ENCODE measurements at places on chromosomes 1 and 21.

- no peak for DNase-seq
Observed at GRCh38 chr1:30274976-30275621, 448.3 kb downstream of the MATN1 start.

DNA sequence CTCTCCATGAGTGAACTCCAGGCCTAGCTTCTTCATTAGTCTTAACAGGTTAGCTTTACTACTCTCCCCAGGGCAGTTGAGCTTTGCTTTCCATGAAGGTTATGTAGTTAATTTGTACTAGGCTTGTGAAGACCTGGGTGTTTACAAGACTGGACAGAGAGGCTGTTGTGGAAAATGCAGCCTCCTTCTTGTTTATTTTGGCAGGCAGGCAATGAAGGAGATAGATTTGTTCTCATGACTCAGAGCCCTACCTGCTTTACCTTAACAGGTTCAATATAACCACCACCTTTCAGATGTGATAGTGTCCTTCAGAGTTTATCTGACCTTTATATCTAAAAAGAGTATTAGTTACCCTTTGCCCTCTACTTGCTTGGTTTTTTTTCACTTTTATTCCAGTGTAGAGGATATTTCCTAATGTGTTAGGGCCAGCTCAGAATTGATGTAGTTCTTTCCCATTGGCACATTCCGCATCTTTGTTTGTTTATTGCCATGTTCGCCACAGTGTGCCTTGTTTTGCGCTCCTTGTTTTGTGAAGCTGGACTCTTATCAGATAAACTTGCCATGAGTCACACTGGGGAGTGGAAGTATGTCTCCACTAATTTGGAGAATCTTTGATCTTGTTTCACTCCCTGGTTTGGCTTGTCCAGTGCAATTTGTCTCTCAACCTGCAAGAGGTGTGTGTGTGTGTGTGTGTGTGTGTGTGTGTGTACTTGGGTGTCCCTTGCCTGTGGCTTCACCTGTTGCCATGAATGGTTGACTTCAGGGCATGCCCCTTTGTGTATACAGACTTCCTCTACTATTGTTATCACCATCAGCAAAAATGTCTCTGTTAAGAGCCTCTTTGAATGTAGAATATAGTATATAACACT lies 87.4 kb upstream of the MACF1 start:
- DNase-seq: no peak

GRCh38 chr1:6003568-6004411 lies 11.6 kb upstream of the NPHP4 start:
- no peak for DNase-seq

GRCh38 chr1:203818399-203818798 lies 23.0 kb downstream of the ZBED6 start:
- DNase-seq: no peak

DNA sequence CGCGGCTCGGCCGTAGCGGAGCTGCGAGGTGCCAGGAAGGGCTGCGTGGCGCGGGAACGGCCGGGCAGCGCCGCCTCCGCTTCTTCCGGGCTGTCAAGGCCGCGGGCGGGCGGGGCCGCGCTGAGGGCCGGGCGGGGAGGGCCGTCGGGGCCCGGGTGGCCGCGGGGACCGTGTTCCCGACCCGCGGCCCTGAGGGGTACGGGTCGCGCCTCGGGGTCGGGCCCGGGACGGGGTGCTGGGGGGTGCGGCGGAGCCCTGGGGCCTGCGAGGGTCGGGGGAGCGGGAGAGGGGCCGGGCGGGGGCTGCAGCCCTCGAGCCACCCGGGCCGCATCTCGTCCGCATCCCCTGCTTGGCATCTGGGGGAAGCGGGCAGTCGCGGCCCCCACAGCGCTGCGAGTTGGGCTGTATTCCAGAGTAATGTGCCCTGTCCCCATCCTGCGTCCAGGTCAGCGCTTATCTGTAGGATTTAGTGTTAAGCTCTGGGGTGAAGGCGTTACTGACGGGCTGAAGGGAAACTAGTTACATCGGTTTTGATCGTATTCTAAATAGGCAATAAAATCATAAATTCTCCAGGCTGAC lies 379 bp downstream of the RER1 start:
- no peak for DNase-seq

- DNase-seq: no peak
Observed at GRCh38 chr1:221801773-221802516, 60.1 kb upstream of the DUSP10 start.

DNA sequence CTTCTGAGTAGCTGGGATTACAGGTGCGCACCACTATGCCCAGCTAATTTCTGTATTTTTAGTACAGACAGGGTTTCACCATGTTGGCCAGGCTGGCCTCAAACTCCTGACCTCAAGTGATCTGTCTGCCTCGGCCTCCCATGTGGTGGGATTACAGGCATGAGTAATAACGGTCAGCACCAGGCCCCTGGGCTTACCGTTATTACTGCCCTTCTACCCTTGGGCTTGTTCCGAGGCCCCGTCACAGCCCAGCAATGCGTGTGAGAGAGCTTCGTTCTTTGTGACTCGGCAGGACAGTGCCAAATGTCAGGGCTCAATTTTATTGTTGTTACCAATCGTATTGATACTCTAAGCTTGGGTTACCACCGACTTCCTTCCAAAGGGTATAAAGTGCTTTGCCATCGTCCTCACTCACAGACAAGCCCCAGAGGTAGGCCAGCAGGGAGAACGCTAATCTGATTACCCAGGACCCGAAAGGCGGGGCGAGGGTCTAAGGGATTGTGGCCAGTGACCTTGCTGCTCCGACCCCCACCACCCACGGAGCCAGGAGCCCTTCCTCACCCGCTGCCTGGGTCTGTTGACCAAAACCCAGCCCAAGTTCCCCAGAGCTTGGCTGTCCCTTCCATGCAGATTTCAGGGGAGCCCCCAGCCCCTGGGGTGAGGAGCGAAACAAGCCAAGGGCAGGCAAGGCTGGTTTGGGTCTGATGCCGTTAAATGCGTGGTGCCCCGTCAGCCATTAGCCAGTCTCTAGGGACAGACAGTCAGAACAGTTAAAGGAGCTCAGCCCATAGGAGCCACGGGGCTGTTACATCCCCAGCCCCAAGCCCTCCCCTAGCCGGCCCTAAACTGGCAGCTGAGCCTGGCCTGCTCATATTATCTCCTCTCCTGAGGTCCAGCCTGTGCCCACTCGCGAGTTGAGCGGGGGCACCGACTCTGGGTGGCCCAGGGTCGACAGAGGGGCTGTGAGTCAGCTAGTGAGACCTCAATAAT lies 54.9 kb upstream of the CASZ1 start:
- no peak for DNase-seq

DNA sequence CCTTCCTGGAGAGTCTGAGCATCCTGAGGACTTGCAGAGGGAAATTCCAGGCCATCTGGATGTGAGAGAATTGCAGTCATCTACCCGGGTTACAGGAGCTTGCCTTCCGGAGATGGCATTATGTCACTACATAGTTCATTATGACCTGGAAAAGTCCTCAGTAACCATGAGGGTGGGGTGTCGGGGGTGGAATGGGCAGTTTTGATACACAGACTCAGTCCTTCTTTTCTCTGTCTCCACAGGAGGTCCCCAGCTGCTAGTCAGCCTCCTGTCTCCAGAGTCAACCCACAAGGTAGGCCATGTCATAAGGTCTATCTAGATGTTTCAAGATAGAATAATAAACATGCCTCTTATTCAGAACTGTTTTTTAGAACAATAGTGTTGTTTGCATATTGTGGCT lies 268.2 kb upstream of the SGIP1 start:
- DNase-seq: no peak

DNA sequence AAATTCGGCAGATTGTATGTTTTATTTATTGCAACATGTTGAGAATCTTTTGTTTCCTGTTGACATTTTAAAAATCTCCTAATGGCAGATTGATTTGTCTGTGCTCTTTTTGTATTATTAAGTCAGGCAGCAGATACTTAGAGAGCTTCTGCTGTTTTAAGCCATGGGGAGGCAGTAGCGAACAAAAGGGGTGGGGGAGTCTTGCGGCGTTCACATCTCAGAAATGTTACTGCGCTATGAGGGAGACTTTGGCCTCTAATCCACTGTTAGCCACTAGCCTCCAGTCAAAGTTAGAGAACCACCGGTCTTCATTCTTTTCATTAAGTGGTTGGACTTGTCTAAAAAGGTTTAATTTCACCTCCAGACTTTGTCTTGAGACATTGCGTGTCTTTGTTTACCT lies 93.6 kb downstream of the DYRK1A start:
- DNase-seq: no peak

GRCh38 chr1:39214714-39214997 lies 10.2 kb downstream of the MACF1 start:
- DNase-seq: no peak
